ENCODE measurements at places on chromosomes 1 and 21.

- DNase-seq = no peak
Measured at GRCh38 chr1:228795596-228795995, 60.3 kb downstream of the RHOU start.

DNA sequence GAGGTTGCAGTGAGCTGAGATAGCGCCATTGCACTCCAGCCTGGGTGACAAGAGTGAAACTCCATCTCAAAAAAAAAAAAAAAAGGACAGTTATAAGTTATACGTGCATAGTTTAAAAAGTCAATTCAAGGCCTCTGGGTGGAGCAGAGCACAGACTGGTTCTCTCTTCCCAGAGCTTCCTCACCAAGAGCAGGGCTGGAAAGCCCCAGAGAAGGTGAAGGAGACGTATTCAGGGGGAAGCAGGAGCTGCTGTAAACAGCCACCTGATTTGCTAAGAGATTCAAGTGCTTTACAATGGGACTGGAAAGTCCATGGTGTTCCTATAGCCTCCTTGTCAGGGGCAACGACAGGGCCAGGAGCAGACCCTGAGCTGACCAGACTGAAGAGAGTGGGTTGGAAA, 85.0 kb upstream of the LYST start:
- no peak for DNase-seq

DNA sequence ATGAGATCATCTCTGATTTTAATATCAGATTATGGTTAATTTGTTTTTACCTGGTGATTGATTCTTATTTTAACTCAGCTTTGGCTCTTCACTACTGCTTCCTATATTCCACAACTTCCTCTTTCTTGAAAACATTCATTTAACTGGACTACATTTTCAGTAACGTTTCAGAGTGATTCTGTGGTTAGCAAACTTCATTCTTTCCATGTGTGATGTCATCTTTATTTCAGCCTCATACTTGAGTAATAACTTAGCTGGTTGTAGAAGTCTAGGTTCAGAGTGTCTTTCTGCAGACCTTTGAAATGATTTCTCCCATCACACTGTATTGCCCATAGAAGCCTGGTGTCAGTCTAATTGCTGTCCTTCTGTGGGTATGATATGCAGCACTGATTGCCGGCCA, 36.0 kb upstream of the SLC35F3 start:
- no peak for DNase-seq

- DNase-seq = no peak
Measured at GRCh38 chr1:54456921-54457529, 50.8 kb upstream of the SSBP3 start.

DNA sequence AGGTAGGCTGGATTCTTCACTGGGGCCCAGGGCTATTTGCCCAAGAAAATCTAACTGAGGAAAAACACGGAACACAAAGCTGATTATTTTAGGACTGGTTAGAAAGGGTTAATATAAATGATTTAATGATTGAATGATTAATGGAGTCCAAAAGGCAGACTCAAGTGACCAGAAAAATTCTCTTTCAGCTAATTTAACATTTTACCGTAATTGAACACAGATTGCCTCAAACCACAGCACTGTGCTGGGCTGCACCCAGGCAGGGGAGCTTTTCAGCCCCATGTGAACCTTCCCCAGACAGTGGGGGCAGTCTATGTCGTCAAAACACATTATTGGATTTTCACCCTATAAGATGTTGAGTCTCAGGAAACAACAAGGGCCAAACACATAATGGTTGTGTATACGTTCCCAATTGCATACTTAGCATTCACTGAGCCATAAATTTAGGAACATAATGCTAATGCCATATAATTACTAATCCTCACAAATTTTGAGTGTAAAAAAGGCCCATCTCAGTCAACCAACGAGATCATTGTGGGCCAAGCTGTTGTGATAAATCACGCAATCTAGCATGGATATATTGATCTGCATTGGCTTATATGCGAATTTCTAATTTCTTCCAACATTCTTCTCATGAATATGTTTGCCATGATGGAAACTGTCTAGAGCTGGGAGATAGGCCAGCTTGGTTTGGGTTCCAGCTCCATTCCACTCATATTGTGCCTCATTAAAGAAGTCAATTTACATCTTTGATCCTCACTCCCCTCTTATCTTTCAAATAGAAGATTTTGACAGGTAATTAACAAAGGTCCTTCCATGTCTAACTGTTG, 27.7 kb downstream of the DSCAM start:
- DNase-seq = no peak

DNA sequence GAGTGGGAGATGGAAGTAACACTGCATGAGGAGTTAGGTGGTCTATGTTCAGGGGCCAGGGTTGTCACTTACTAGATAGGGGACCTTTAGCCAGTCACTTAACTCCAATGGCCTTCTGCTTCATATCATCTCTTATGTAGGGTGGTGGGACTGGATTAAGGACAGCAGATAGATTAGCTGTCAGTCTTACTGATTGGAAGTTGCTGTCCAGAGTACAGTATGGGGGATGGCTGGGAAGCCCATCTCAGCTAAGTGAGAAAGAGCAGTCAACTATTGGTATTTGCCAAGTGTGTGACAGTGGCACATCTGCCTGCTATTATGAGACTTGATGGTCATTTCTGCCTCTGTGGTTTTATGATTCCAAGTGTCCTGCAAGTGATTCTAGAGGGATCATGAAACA, 130.9 kb downstream of the FGGY start:
- no peak for DNase-seq

DNA sequence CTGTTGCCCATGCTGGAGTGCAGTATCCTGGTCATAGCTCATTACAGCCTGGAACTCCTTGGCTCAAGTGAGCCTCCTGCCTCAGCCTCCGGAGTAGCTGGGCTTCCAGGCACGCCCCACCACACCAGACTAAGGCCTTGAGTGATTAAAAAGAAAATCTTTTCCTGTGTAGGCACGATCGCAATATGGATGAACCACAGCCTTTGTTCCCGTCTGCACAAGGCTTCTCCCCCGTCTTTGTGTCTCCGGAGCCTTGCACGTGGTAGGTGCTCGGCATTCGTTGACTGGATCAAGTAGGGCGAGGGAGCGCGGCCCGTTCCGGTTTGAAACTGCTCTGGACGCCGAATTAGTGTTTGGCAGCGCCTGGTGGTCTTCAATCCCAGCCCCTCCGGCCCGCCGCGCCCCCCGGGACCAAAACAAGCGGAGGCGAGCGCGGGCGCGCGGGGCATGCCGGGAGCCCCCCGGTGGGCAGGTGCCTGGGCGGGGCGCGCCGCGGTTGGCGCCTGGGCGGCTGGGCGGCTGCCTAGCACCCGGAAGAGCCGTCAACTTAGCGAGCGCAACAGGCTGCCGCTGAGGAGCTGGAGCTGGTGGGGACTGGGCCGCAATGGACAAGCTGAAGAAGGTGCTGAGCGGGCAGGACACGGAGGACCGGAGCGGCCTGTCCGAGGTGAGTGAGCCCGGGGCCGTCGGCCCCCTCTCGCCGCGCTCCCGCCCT, at the start of gene SFT2D2:
Gene SFT2D2, plus strand, starts transcription at position 529 of the 715 bp plus-strand sequence. Its CDS starts 76 bp downstream, at position 605.
- peak; percentile 63 for DNase-seq

DNA sequence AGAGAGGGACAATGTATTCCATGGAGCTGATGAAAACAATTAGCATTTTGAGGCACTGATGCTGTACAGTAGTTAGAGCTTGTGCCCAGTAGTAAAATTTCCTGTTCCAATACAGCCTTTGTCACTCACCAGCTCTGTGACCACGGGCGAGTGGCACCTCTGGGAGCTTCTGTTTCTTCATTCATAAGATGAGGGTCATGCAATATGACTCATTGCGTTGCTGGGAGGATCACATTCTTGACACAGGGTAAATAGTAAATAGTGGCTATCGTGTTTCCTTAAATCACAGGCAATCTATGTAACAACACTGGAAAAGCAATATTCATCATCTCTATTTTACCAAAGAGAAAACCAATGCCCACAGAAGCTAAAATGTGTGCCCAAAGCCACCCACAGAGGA, 4.5 kb upstream of the LRRC52 start:
- DNase-seq = no peak

DNA sequence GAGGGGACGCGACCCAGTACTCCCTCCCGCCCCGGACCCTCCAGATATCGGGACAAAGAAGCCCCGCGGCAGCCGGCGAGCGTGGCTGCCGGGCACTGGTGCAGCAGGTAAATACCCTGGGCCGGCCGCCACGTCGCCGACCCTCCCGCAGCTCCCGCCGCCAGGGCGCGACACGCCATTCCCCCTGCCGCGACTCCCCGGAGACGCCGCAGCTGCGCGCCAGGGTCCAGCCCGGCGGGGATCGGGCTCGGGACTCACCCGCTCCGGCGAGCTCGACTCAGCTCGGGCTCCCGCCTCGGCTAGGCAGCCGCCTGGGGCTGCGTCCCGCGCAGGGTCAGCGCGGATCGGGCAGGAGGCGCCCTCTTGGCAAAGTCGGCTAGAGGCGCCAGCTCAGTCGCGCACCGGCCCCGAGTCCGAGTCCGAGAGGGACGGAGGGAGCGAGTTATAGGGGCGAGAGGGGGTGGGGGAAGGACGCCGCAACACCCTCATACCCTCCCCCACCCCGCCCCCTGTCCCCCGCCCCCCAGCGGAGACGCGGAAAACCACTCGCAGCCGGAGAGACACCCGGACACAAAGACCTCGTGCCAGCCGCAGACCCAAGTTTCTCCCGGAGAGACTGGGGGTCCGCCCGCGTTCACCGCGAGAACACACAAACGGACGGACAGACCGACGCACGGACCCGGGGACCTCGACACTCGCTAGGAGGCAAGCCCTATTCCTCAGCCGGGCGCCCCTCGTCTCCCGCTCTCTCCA, 985 bp downstream of the SYT6 start:
- peak; percentile 10 for DNase-seq

DNA sequence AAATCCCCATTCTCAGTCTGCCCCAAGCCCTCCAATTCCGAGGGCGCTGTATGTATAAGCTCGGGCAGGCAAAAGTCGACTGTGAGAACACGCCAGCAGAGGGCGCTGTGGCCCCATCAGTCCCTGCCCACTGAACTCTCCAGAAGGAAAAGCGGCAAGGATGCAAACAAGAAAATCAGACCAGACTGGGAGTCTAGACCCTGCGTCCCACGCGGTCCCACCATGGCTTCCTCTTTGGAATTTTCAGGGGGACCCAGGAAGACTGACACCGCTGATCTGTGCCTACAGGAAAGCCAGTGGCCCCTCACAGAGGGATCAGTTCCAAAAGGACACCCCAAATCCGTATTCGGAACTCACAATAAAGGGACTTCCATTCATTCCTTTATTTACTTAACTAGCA, 19.5 kb downstream of the TEX35 start:
- DNase-seq = peak; percentile 73

DNA sequence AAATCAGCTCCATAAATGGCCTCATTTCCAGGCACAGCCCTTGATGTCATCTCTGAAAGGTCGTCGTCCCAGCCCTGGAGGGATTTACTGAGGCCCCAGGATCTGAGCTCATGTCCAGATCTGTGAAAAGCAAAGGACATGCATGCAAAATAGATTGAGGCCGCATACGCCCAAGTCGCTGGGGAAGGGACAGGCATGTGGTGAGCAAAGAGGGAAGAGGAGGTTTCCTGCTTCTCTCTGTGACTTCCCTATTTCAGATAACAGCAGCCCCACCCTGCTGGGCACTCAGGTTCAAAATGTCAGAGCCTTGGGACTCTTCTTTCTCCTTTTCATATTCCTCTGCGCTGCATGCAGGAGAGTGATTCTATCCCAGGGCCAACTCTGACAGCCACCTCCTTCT, 197.2 kb downstream of the ADSS2 start:
- DNase-seq = no peak

DNA sequence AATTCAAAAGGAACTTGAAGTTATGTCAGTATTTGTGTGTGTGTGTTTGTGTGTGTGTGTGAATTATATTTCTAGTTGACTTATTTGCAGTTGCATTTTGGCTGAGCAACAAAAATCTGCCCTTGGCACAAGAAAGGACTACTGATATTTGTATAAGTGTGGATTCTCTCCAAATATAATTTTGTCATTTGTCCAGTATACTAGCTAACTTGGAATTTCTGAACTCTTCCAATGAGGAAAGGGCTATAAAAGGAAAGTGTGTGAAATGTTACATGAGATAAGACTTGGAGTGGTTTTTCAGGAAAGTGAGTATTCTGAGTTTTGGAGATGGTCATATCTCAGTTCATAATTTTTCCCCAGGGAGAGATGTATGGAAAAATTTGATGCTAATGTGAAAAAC, 1384.1 kb upstream of the B3GALT2 start:
- no peak for DNase-seq

DNA sequence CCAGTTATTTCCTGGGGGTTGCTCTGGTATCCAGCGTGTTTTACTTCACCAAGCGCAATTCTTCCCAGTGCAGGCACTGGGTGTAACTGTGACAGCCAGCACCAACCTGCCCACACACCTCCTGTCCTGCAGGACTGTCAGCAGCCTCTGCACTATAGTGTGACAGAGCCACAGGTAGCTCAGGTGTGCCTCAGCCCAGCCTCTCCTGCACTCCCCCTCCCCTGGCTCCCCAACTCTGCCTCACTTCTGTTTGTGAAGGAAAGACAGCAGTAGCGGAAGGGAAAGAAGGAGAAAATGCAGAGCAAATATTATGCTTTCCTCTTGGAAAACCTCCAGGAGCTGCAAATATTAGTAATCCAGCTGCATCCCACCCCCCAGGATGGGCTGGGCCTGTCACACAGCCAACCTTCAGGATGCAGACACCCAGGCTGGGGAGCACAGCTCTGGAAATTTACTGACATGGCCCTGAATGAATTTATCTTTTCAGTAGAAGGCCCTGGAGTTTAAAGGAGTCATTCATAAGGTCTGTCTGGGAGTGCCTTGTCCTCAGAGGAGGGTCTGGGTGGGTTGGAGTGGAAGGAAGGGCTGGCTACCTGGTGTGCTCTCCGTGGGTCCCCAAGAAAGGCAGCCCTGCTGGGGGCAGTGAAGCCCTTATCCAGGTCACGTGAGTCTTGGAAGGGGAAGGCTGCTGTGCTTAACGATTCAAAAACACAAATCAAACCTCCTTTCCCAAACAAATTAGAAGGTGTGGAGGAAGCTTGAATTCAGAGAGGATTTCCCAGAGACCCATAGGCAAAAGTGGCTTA, 20.9 kb downstream of the CAPN2 start:
- no peak for DNase-seq

DNA sequence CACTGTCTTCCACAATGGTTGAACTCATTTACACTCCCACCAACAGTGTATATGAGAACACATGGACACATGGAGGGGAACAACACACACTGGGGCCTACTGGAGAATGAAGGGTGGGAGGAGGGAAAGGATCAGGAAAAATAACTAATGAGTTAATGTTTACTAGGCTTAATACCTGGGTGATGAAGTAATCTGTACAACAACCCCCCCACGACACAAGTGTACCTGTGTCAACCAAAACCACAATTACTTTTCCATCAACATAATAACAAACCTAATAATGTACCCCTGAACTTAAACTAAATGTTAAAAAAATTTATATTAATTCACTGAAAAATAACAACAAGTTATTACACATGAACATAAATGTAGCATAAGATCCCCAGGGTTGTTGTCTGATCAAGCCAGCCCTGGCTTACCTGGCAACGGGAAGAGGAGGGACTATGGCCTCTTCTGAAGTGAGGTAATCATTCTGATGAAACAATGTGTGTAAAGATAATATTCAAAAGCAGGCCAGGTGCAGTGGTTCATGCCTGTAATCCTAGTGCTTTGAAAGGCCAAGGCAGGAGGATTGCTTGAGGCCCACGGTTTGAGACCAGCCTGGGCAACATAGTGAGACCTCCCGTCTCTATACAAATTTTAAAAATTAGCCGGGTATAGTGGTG, 40.8 kb upstream of the HEATR1 start:
- no peak for DNase-seq
